ENCODE measurements at places on chromosomes 4 and X. TPM values are rescaled to one million over a fixed set of nuclear protein-coding genes. Genes with fewer than 3 reads are reported as not detected.

DNA sequence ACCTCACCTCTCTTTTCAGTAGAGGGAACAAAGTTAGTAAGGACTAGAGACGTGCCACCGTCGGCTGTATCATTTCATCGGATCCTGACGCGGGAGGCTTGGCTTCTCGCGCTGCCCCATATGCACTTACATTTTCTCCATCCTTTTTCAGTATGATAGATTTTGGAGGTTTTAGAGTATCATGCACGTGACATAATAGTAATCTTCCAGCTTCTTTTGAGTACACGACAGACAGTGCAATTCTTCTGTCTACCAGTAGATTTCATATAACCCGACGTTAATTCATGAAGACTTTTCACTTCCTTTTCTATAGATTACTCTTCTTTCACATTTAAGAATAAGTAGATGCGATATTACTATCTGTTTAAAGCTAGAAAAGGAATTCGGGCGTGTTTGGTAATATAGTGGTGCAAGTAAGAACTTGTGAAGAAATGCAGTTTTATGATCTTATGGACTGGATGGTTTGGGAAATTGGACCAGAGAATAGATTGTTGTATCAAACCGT, 1.0 kb downstream of the CDS1 start:
- DNase-seq: no peak

DNA sequence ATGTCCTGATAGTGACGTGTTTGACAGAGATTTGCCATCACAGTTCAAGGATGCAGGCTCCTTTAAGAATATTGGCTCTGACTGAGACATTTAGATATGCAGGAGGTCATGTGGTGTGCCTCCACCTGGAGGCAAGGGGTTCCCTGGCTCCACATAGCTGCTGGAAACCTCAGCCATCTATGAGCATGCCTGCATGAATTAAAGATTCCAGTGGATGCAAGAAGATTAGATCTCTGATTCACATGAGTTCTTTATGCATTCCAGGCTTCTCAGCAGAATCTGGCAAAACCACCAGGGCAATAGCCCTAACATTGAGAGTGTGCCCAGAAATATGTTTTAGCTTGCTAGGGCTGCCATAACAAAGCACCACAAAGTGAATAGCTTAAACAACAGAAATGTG, 298.5 kb upstream of the AADAT start:
- DNase-seq: no peak

GRCh38 chr4:54215379-54216077, 13.6 kb upstream of the PDGFRA start:
- no peak for DNase-seq

GRCh38 chr4:167642250-167642649, 408.0 kb upstream of the SPOCK3 start:
- no peak for DNase-seq

- no peak for DNase-seq
These were observed 424.2 kb downstream of the KLHL4 start for GRCh38 chrX:87941841-87942240.

GRCh38 chr4:27668001-27668400, 807.4 kb downstream of the STIM2 start:
- no peak for DNase-seq

- DNase-seq: no peak
These were observed 74.4 kb downstream of the NFKB1 start for GRCh38 chr4:102575369-102576129.

DNA sequence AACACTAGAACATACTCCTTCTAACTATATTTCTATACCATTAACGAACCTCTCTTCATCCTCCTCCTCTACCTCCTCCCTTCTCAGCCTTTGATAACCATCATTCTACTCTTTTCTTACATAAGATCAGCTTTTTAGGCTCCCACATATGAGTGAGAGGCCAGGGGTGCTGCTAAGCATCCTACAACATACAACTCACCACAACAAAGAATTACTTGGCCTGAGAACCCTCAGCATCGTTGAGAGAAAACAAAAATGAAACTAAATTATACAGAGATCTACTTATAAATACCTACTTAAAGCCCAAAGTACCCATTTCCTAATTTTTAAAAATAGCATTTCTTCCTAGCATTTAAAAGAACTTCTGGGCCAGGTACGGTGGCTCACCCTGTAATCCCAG, 77.7 kb downstream of the CC2D2A start:
- DNase-seq: no peak

- DNase-seq: no peak
These were observed 50.4 kb downstream of the SORCS2 start for GRCh38 chr4:7242766-7243165.

GRCh38 chr4:48269861-48270522, 354 bp upstream of the TEC start:
- peak; percentile 94 for DNase-seq

DNA sequence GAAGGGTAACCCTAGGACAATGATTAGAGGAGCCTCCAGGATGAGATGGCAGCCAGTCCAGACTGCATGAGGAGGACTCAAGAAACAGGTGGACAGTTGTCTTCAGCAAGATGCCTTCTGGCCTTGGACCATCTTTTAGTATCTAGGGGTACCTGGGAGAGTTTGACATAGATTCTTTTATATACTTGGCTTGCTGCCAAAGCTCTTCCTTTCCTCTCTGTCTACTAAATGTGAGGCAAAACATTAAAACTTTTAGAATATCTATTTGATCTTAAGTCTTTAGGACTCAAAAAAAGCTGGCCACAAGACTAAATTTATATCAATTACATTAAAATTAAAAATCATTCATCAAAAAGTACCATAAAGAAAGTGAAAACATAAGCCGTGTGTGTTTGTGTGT, 18.6 kb upstream of the NKX3-2 start:
- DNase-seq: no peak

- DNase-seq: no peak
These were observed 48.5 kb upstream of the GPRIN3 start for GRCh38 chr4:89356086-89356485.

GRCh38 chrX:50115973-50116372, 84.8 kb downstream of the AKAP4 start:
- DNase-seq: no peak

DNA sequence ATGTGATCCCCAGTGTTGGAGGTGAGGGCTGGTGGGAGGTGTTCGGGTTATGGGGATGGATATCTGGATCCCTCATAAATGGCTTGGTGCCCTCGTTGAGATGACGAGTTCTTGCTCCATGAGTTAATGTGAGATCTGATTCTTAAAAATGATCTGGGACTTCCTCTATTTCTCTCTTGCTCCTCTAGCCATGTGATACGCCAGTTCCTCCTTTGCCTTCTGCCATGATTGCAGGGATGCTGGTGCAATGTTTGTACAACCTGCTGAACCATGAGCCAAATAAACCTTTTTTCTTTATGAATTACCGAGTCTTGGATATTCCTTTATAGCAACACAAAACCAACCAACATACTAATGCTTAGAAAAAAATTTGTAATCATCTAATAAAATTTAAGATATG, 56.6 kb downstream of the STAP1 start:
- no peak for DNase-seq

GRCh38 chr4:143085659-143086058, 99.1 kb upstream of the USP38 start:
- no peak for DNase-seq

GRCh38 chrX:20461002-20461401, 194.3 kb upstream of the RPS6KA3 start:
- no peak for DNase-seq

- peak; percentile 57 for DNase-seq
These were observed 20.5 kb downstream of the GAB3 start for GRCh38 chrX:154730253-154730891.

- DNase-seq: no peak
These were observed 99.4 kb downstream of the C4orf51 start for GRCh38 chr4:145779319-145779801.

- peak; percentile 76 for DNase-seq
These were observed at the start of gene CNOT6L for GRCh38 chr4:77818602-77819403. Gene CNOT6L, minus strand, starts transcription at chr4:77819368. Its CDS starts 60 bp downstream, at chr4:77819308.

GRCh38 chrX:40394302-40394701, 186.5 kb upstream of the ATP6AP2 start:
- DNase-seq: no peak

- no peak for DNase-seq
These were observed 43.6 kb downstream of the STARD8 start for GRCh38 chrX:68690936-68691501.

DNA sequence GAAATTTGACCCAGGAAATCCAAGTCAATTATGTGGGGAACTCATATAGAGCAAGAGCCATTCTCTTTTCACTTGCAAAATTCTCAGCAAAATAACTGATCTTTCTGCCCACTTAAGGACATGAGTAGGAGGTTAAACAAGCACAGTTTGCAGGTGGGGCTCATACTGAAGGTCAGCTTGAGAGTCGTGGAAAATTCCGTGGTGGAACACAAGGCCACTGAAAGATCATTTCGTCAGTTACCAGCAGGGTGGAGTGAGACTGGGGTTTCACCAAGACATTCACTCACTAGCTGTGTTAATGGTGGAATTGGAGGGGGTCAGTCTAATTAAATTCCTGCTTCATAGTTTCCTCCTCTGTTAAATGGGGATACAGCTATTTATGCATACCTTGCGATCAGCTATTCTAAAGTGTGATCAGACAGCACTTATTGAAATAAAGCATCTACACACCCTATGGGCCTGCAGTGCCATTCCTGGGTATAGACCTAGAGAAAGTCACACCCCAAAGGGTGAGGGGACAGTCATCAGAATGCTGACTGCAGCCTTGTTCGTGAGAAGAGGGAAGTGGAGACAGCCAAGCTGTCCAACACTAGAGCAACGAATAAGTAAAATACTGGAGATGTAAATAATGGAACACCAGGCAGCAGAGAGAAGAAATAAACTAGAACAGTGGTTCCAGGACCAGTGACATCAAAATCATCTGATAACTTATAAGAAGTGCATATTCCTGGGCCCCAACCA, 42.7 kb upstream of the CLNK start:
- DNase-seq: no peak

Gene OCRL
- total RNA-seq: 10.5 TPM

Gene RPS6KA6
- total RNA-seq: 0.10 TPM

Gene CYSLTR1
- total RNA-seq: 0.48 TPM

Gene CXCL1
- 0.99 TPM for total RNA-seq

Measured in psoas muscle (tissue), 8 donors.